Fibroblast of lung (primary cell): ENCODE measurements at places on chromosomes 2 and 18.

- DNase-seq, result peak; percentile 41
Observed at GRCh38 chr18:424071-424661, 76.3 kb downstream of the COLEC12 start.

- DNase-seq, result no peak
Observed at GRCh38 chr18:25658476-25658875, 306.5 kb upstream of the ZNF521 start.

GRCh38 chr2:28702878-28703277 is 48.8 kb upstream of the PPP1CB start:
- no peak for DNase-seq

DNA sequence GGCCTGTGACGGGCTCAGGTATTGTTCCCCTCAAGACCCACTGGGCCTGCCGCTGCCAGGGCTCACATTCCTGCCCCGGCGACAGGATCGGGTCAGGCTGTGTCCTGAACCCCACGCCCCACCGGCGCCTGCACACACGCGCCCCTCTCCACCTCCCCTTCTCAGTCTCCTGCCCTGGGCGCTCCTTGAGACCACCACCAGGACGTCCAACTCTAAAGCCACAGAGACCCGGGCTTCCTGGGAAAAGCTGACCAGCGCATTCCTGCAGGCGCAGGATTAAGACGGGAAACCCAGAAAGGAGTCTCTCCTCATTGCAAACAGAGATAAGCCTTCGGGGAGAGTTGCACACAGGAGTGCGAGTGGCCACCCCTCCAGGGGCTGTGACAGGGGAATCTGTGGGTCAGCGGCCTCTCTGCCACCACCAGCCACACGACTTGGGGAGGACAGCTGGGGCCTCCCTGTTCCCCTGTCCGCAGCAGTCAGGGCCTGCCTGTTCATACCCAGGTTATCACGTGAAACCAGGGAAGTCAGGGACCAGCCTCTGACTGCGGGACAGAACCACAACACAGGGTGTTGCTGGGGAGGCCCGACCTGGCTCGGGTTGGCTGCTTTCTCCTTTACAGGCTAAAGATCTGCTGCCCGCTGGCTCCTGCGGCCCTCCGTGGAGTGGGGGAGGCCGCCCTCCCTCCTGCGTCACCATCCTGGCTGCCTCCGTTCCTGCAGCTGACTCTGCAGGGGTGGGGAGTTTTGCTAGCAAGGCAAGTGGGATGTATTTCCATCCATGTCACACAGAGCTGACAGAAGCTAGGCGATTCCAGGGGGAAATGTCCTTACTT is 88.8 kb downstream of the ZCCHC2 start:
- no peak for DNase-seq

GRCh38 chr2:98959810-98960507 is 23.9 kb upstream of the CRACDL start:
- no peak for DNase-seq

- DNase-seq, result no peak
Observed at GRCh38 chr2:113278073-113278741, 514 bp downstream of the PAX8 start.

DNA sequence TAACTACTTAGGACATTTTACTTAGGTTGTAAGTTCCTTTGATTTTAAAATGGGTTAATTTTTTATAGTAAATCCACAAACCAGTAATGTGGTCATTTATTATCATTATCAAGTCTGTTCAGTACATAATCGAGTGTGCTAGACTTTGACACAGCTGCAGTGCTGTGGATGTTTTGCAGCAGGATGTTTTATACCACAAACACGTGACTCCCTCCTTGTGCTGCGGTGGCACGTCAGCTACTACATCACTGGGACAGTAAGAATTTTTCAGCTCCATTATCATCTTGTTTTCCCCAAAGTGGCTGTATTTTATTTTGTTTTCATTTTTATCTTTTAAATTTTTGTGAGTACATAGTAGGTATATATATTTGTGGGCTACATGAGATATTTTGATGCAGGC is 70.0 kb downstream of the ATP9B start:
- no peak for DNase-seq

- DNase-seq, result peak; percentile 75
Observed at GRCh38 chr18:31064130-31064529, 21.6 kb upstream of the DSC3 start.

DNA sequence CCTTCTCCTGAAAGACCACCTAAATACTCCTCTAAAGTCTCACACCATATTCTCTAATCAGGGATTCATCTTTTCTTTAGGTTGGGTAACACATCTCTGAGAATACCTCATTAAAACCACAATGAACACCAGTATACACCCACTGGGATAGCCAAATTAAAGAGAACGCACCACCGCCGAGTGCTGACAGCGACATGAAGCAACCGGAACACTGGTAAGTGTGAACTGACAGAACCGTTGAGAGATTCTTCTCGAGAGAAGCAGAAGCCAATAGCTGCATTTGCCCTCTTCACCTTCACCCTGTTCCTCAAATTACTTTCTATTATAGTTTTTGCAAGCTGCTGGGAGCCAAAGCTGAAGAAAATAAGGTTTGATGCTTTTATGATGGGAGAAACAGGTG is 318.5 kb downstream of the FBXO15 start:
- no peak for DNase-seq

- DNase-seq, result peak; percentile 98
Observed at GRCh38 chr2:69789175-69789721, 40.2 kb upstream of the GMCL1 start.

DNA sequence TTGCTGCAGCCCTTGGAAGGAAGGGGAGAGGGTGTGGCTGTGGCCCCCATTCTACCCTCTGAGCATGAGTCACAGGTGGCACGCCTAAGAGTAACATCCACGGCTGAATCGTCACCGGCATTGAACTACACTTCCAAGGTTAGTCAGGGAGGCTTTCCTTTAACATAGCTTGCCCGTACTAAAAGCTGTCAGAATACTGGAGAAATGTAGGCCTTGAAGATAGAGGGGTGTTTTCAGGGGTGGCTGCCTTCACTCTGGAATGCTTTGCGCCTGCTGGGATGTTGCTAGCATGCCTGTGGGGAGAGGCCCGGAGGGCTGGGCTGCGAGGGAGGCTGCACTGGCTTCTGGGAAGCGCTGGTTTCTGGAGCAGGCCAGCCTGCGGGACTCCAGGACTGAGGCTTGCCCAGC is 333.7 kb downstream of the AGAP1 start:
- peak; percentile 5 for DNase-seq

- DNase-seq, result no peak
Observed at GRCh38 chr2:47249157-47249900, 94.2 kb upstream of the STPG4 start.

GRCh38 chr18:2236232-2236631 is 335.1 kb downstream of the METTL4 start:
- no peak for DNase-seq

DNA sequence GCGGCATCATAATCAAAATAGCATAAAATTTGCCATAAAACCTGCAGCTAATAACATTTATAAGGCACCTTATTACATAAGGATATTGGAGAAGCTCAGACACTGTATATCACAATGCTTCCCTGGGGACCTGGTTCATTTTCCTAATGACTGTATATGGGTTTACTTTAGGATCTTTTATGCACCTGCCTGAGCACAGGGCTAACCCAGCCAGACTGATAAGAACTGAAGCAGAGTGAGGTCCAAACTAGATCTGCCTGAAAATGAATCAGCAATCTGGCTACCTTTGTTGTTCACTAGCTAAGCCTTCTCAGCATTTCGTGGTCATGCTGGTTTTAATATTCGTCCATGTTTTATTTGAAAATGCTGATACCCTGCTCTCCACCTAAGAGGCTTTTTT is 1922.3 kb upstream of the CELF4 start:
- DNase-seq, result no peak

DNA sequence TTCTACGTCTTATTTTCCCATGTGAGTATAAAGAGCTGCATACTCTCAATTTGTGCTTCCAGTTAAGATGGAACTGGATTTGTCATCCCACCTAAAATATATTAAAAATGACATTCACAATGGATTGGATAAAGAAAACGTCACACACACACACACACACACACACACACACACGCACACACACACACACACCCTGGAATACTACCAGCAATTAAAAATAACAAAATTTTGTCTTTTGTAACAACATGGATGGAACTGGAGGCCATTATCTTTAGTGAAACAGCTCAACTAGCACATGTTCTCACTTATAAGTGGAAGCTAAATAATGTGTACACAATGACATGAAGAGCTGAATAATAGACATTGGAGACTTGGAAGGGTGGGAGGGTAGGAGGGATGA is 3.8 kb upstream of the QPCT start:
- DNase-seq, result no peak

- no peak for DNase-seq
Observed at GRCh38 chr2:110099038-110099425, 16.6 kb downstream of the MALL start.

- DNase-seq, result no peak
Observed at GRCh38 chr2:85644909-85645308, 23.1 kb downstream of the SFTPB start.

DNA sequence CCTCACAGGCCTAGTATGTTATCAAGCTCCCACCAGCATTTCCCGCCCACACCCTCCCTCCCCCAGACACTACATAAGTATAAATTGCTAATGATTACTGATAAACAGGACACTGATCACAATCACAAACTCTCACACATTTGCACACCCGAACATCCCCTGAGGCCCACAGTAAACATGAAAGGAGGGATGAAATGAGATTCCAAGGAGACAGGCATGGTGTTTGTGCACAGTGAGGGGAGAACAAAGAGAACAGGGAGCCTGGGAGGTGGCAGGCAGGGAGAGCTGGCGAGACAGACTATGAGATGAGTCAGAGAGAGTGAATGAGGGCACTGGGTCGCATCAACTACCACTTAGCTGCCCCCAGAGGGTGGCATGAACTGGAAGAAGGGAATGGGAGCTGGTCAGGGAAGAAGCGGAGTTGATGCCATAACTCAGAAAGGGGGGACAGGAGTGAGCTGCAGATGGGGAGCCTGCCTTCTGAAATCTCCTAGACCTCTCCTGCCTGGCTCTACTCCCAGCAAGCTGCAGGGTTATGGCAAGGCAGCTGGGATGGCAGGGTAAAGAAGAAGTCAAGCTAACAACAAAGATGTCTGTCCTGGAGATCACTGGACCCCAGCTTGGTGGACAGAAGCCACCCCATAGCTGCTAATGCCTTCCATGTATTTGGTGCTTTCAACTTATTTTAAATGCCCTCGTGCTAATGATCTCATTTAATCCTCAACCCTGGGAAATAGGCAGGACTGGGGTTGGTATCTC is 5.1 kb downstream of the KIF3C start:
- DNase-seq, result peak; percentile 50

GRCh38 chr2:237835372-237835771 is 24.1 kb upstream of the RAMP1 start:
- no peak for DNase-seq

DNA sequence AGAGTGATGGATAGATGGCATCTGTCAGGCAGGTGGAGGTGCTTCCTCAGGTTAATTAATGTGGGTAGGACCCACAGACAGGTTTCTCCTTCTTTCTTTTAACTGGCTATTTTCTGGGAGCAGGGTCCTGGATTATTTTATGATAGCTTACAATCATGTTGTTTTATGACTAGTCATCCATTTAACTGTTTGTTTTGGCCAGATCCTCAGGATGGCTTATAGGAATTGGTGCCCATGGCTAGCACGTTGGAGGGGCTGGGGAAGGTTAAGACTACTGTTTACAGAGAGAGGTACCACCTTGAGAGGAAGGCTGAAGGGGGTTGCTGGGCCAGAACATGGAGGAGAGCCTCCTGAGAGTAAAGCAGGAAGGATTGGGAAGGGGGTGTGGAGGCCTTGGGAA is 78.0 kb upstream of the MGAT5 start:
- DNase-seq, result no peak

- DNase-seq, result no peak
Observed at GRCh38 chr2:106700616-106701015, 185.4 kb downstream of the ST6GAL2 start.

GRCh38 chr2:23602116-23602515 is 217.1 kb downstream of the KLHL29 start:
- DNase-seq, result peak; percentile 82

DNA sequence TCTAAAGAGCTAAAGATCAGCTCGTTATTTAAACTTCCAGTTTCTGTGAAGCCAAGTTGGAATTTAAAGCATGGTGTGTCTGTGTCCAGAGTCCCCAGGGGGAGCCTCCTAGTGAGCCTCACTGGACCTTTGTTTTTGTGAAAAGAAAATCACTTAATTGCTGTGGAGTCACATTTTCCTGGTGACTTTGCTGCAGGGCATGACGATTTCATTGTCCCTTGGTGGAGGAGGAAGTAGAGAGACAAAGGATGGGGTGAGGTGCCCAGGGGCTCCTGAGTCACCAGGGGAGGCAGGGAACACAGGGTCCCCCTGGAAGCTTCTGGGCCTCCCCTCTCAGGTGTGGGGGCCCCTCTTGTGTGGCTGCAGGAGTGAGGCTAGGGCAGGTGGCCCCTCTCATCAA is 19.7 kb downstream of the ATP6V1C2 start:
- DNase-seq, result no peak

DNA sequence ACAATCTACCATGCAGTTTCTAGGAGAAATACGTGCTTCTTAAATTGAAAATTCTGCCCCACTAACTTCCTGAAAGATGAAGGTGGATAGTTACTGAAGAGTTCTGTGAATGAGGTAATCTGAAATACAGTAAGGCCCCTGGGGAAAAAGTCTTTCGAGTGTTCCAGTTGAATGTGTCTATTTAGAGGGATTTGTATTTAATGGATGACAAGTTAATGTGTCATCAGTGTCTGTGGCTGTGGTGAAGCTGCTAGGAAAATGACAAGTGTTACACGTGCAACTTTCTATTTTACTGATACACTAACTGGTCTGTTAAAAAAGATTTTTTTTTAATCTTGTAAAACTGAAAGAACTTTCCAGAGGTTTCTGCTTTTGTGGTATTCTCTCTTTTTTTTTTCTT is 384.6 kb downstream of the STK39 start:
- DNase-seq, result peak; percentile 5

DNA sequence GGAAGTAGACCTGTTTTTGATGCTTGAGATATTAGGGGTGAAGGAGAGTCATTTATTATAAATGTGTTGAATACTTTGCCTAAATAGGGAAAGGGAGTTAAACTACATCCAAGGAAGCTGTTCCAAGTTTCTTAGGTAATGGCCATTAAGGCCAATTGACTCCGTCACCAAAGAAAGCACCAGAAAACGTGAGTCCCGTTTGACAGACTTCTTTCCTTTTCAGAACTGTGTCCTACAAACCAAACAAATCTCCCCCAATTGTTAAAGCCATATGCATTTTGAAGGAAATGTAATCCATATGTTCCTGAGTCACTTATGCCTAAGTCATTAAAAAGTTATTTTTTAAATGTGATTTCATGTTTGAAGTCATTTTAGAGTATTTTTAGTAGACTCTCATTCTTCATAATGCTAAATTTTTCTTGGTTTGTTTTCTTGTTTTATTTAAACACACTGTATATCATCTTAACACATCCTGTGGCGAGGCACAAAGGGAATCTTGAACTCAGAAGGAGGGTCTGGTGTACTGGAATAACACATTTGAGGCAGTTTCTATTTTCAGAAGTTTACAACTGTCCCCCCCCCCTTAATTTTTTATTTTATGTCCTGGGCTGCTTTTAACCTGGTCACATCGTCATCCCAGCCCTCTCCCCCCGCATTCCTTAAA is 133.7 kb downstream of the RHBDD1 start:
- peak; percentile 56 for DNase-seq
